ENCODE measurements at places on chromosomes 7 and 10.

GRCh38 chr7:37295401-37295800 is 153.3 kb downstream of the ELMO1 start:
- no peak for DNase-seq

DNA sequence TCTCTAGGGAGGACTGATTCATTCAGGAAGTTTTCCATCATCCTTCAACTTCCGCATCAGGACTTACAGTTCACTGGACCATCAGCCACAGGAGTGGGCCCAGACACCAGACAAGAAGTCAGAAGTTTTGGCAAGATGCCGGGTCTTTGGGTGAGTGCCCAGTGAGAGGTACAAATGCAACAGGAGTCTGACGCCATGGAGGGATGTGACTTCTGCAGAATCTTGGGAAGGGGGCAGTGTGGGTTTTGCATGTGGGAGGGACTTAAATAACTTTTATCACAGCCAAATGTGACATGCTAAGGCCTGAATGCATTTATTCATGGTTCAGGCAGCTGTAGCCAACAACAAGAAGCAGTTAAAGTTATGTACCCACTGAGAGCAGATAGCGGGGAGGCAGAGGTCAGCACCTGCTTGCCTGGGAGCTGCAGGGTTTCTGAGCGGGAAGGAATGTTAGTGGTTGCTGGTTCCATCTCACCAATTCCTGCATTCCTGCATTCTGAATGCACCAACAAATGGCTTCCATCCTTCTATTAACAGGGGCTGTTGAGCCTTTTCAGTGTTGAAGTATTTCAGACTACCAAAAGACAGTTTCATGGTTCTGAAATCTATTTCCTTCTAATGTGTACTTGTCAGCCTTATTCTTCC is 375.2 kb downstream of the PAXIP1 start:
- DNase-seq: no peak

DNA sequence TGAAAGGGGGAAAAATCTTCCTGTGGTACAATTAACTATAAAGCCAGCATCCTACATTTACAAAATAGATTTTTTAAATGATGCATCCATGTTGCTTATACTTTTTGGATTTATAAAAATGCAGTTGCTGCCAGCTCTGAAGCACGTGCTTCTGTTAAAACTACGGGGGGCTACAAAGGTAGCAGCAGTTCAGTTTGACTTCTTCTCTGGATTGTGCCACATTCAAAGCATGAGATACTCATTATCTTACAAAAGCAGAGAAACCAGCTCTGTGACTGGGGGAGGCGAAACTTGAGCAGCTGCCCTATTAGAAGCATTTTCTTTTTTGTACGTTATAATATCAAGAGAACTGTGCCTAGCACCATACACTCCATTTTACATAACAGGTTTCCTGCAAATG is 31.1 kb downstream of the NEUROD6 start:
- DNase-seq: no peak

DNA sequence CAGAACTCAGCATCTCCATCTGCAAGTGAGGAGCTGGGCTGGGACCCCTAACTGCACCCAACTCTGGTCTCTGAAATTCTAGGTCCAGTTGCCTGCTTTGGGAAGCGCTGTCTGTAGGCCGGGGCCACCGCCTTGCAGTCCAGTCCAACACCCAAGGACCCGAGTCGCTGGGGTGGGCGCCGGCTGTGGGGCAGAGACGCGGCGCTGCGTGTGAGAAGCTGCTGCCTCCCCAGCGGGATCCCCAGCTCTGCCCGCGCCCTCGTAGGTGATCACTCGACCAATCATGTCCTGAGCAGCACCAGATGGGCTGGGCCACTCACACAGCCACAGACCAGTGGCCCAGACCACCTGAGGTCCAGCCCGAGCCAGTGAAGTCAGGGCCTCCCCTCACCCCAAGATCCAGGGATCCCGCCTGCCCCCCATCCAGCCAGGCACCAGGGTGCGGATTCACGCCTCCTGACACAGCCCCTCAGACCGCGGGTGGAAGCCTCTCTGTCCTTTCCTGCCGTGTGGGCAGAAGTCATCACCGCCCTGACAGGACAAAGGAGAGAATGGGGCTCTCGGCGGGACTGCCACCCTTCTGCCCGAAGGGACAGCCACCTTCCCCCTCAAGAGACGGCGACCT is 67.4 kb upstream of the ADGRA1 start:
- no peak for DNase-seq

- no peak for DNase-seq
These were observed 44.0 kb downstream of the ASB4 start for GRCh38 chr7:95529701-95530100.

DNA sequence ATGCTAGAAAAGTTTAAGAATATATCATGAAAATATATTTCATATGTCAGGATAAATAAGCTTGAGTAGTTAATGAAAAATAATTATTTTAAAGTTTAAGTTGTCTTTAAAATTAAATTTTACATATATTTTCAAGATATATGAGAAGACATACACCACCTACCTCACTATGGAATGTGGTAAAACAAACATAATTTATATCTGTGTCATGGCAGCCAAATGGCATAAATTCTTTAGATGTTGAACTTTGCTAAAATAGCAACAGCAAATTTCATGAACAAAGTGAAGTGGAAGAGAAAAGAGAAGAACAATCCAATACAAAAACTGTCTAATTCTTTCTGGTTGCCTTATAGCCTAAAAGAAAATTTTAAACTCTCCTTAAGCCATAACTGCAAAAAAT is 39.6 kb upstream of the SLC16A12 start:
- DNase-seq: no peak

GRCh38 chr10:10418387-10418786 is 599.3 kb upstream of the CELF2 start:
- no peak for DNase-seq

- DNase-seq: no peak
These were observed 23.8 kb upstream of the WDR11 start for GRCh38 chr10:120827251-120827875.

DNA sequence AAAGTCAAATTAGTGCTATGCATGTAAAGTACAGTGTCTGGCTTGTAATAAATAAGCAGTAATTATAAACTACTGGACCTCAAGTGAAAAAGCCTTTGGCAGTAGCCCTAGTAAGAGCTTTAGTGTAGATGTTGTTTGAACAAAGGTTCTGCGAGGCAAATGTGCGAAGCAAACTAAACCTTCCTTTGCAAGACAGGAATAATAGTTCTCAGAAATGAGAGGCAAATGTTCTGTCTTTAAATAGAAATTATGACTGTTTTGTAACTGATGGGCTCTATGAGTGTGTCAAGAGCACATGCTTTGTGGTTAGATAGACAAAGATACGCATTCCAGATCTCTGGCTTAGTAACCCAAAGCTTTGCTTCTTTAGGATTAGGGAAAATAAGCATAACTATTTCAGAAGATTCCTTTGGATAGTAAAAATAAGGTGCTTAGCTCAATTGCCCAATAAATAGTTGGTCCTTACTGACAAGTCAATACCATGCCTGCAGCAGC is 169.2 kb upstream of the CDC14C start:
- no peak for DNase-seq

Data from DMS153 (cell line).